A549 treated with CpdA at 1 μM for 4 hours (cell line): ENCODE measurements at places on chromosomes 1 and 21. TPM values are rescaled to one million over a fixed set of nuclear protein-coding genes. Genes with fewer than 3 reads are reported as not detected.

Gene ADORA3
- total RNA-seq, result not detected in 5 replicates

Gene RGS5
- 0.39 to 1.5 TPM (median 0.79 TPM) in 5 replicates for total RNA-seq

Gene PLEKHA6
- 20.3 to 28.8 TPM (median 24.2 TPM) in 5 replicates for total RNA-seq

Gene KCNQ4
- 0.14 to 0.39 TPM (median 0.25 TPM) in 5 replicates for total RNA-seq

Gene GJA9
- 0.06 TPM in 1 of 5 replicates, not detected in the others for total RNA-seq

Gene ACKR1
- not detected in 5 replicates for total RNA-seq

Gene BROX
- 19.4 to 22.7 TPM (median 20.7 TPM) in 5 replicates for total RNA-seq

Gene SDC3
- total RNA-seq, result 6.5 to 10.8 TPM (median 8.4 TPM) in 5 replicates

Gene LAMC2
- 25.3 to 36.8 TPM (median 29.1 TPM) in 5 replicates for total RNA-seq

Gene PAQR6
- total RNA-seq, result 2.9 to 5.1 TPM (median 3.0 TPM) in 5 replicates

Gene NPR1
- total RNA-seq, result 0.80 to 1.2 TPM (median 0.95 TPM) in 5 replicates

Gene WNT9A
- total RNA-seq, result 6.3 to 9.0 TPM (median 8.1 TPM) in 5 replicates

Gene FASLG
- total RNA-seq, result not detected in 5 replicates

Gene NBPF6
- not detected in 5 replicates for total RNA-seq

Gene TRIM58
- not detected in 5 replicates for total RNA-seq

Gene LCE2A
- not detected in 5 replicates for total RNA-seq

Gene GRHL3
- total RNA-seq, result 0.50 to 0.66 TPM (median 0.54 TPM) in 5 replicates

Gene C1orf185
- total RNA-seq, result not detected in 5 replicates
